Fibroblast of skin of scalp (primary cell): ENCODE measurements at places on chromosomes 6 and 20.

DNA sequence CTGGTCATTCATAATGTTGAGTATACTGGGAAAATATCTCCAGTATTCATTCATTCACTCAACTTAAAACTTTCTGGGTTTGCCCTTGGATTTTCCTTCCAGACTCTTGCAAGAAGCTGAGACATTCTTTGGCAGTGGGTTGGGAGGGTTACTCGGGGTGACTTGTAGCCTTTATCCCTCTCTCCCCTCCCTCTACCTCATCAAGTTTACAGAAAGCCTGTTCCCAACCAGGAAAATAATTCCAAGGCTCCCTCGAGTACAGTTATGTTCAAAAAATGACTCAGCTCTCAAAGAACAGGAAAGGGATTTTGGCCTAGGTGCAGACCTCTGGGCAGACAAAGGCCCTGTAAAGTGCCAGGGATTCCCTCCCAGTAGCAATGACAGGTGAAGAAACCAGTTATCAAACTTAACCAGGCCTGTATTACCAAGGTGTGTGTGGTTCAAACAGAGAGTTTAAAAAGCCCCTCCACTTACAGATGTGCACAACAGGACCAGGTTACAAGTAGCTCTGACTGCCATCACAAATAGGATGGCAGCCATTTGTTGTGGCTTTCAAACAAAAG lies 22.2 kb downstream of the FKBP1A start:
- DNase-seq: peak; percentile 42

DNA sequence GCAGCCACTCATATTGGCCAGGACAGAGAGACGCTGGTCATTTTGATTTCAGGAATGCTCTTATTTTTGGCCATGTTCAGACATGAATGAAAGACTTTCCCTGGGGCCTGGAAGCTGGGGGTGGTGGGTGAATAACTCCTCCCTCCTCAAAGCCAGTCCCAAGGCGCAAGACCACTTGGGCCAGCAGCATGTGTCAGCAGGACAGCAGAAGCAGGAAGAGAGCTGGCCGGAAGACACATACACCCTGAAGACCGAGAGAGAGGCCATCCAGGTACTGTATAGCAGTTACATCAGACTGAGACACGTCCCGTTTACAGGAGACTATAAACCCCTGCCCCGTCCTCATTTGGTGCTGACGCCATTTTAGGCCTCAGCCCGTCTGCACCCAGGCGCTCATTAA lies 29.2 kb upstream of the ULBP3 start:
- no peak for DNase-seq

- DNase-seq: peak; percentile 9
Observed at GRCh38 chr6:118812970-118813369, 81.0 kb upstream of the ASF1A start.

GRCh38 chr6:70107852-70108629 lies 194.8 kb downstream of the COL9A1 start:
- DNase-seq: peak; percentile 59

- DNase-seq: no peak
Observed at GRCh38 chr20:22459754-22460153, 124.6 kb downstream of the FOXA2 start.

DNA sequence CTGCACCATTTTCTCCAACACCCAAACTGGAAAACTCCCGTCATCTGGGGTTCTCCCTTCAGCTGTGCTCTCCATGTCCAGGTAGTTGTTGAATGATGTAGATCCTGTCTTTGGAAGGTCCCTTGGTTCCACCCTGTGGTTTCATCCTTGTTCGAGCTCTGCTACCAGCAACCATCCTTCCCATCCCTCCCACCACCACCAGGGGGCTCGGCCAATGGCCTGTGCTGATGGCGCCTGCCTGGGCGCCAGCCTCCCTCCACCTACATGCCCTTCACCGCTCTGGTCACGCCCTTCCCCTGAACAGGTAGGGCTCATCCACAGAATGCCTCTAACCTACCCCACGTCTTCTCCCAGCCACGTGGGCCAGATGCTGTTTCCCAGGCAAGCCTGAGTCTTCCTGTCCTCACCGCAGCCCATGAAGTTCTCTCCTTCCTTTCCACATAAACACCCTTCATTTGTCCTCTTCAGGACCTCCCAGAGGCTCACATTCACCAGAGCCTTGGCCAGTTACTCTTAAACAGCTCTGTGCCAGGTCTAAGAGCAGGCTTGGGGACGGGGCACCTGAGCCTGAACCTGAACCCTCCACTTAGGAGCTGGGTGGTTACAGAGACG lies 75.1 kb upstream of the DUSP22 start:
- no peak for DNase-seq

DNA sequence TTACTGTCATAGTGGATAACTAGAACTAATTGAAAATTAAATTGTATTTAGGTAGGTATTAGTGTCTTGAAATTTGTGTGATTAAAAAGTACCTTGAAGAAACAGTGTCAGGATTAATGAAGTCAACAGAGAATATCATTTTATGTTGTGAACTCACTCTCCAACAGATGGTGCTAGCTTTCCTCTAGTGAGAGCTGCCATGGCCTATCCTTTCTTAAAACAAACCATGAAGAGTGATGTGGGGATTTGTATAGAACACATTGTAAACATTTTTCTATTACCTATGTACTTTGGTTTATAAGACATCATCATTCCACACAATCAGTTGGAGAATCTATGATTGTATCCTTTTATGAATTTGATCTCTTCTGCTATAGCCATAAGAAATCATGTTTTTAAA lies 4.8 kb upstream of the SRSF12 start:
- DNase-seq: peak; percentile 47

- no peak for DNase-seq
Observed at GRCh38 chr6:37822851-37823682, 3.5 kb downstream of the ZFAND3 start.

DNA sequence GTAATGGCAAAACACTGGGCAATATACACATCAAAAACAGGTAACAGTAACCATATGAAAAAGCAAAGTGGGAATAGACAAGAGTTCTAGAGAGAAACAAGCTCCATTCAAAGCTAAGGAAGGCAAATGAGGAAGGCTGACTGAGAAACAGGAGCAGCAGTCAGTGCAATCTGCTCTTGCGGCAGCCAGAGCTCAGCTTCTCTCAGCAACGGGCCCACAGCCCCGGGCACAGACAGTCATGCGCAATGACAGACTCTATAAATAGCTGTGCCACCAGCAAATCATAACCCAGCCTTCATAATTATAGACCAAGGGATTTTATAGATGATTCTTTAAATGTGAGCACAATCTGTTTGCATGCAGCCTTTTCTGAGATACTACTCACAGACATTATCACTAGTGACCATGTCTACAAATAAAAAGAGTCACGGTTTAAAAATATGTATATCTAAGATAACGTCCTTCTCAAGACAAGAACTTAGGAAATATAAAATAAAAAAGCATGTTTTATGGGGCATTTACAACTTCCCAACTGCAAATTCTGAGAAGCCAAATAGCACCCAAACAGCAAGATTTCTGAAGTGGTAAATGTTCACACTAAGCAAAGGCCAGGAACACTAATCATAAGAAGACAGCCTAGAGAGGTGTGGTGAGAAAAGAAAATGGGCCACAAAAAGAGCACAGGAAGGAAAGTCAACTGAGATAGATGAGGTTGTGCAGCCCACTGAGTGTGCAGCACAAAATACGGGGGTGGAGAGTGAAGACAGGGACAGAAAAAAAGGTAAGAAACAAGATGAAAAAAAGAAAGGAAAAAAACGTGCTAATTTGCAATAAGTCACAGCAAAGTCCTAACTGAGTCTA lies 39.9 kb upstream of the BEND6 start:
- no peak for DNase-seq

DNA sequence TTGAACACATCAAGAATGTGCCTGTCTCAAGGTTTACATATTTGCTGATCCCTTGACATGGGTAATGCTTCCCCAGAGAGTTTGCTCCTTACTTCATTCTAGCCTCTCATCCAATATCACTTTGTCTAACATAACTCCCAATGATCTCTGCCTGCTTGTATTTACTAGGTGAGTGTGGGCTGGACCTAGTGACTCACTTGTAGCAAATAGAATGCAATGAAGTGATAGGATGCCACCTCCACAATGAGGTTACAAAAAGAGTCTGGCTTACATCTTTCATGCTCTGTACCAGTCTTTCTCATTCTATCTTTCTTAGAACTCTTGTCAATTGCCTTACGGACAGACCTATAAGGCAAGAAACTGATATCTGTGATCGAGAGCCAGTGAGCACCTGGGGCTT lies 44.9 kb upstream of the TMEM200A start:
- DNase-seq: no peak

GRCh38 chr20:53890443-53891305 lies 179.7 kb downstream of the BCAS1 start:
- DNase-seq: no peak

DNA sequence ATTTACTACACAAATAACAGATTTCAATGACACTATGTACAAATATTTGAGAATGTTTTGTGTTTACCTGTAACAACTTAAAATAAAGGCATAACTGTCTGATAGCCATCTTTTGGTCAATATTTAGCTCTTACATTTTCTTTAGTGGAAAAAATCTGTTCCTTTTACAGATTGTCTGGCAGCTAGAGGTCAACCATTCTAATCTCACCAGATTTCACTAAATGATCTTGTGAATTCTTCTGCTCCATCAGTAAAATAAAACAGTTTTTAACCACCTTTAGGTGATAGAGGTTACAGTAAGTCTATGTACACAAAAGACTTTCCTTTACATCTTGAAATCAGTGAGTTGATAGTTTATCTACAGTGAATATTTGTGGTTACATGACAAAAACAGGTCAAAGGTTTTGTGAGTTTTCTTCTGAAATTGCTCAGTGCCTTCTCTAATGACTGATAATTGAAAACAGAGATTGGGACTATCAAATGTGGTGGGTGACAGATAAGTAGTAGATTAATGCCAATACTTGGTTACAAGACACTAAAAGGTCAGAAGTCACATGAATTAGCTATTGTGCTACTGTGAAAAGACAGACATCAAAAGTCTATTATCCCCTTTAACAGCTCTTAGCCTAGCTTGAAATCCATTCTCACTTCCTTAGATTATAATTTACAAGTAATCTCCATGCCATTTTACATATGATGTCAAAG lies 47.4 kb downstream of the BMP5 start:
- DNase-seq: no peak
